A549 (cell line): ENCODE measurements at places on chromosomes 6 and 20.
A peak's percentile ranks its signal among the peaks of the same experiment; 100 is the strongest.

- no peak for DNase-seq
Observed at GRCh38 chr6:57209030-57209429, 13.1 kb downstream of the RAB23 start.

DNA sequence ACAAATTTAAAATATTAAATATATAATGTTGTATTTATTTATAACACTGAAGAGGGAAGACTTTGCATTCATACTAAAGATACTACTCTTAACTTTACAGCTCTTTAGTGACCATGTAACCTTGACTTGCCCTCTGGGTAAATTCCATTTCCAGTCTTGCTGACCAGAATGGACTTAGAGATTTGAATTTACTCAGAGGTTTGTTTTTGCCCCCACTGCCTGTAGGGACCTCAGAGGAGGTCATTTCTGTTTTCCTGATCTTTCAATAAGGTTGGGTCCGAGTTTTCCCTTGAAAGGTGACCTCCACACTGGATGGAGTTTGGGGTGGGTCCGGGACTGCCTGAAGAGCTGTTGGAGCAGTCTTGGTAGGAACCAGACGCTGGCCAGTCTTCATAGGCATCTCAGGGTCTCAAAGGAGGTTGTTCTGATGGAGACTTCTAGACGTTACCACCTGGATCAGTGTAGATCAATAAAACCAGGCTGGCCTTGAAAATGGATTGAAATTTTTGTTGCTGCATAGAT, 26.0 kb downstream of the DCBLD1 start:
- DNase-seq: no peak

DNA sequence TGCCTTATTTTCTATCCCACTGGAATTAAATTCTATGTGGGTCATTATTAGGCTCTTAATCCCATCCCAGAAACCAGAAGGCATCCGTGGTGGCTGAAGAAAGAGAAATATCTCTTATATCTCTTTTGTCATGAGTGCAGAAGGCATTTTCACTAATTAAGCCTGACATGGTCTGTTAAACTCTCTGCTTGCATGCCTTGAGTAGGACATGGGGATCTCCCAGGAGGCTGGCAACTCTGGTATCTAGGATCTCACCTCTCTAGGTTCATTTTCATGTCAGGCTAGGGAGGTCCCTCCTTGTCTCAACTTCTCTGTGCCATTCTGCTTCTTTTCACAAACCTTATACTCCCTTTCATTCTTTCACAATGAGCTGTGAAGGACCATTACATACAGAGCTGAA, 25.3 kb upstream of the GPR63 start:
- DNase-seq: no peak

DNA sequence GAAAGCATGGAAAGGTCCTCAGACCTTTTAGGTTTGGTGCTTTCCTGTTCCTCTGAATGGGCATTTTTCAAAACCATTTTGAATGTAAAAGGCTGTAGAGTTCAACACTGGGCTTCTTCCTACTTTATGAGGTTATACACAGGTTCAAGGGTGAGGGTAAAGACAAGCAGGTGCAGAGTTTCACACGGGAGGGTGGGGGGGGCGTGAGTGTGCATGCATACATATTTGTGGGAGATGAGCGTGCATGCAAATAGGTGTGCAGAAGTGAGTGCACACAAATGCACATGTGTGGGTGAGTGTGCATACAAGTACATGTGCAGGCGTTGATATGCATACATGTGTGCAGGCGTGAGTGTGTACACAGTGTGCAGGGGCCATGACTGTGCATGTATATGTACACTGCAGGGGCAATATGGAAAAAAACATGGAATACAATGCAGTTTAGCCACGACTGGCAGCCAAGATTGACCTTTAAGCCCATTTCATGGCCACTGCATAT, 183.1 kb downstream of the GMPR start:
- no peak for DNase-seq

GRCh38 chr20:48420176-48420575, 407.6 kb downstream of the PREX1 start:
- no peak for DNase-seq

DNA sequence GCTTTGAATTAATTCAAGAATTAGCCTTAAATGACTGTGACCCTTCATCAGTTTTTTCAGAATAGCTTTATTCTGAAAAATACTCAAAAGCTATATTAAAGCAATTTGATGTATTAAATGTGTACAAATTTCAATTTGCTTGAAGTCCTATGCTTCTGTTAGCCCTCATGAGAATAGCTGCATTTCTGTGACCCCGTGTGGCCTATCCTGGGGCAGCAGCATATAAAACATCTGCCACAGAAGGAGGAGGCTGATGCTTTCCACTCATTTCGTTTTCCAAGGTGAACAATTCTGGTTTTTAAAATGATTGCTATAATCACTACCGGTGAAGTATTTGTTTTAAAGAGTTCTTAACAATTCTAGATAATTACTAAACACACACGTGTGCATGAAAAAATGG, 360.3 kb downstream of the BTBD9 start:
- DNase-seq: no peak

GRCh38 chr6:34055223-34055933, 90.5 kb downstream of the GRM4 start:
- peak; percentile 68 for DNase-seq

DNA sequence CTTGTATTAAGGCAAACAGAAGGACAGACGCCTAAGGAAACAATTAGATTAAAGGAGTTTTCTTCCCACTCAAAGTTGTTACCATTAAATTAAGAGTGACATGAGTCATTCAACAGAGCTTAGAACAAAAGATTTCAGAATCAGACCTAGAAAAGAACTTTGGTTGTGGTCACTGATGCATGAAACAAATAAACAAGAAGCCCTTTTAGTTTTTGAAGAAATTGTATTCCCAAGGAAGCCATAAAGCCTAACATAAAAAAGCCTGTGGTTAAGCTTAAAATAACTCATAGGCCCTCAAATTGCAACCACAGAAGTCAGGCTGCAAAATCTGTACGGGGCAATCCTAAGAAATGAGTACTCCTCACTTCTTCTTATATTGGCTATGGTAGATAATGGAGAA, 17.9 kb upstream of the TRIM26 start:
- DNase-seq: no peak

GRCh38 chr20:44083220-44083933, 103.6 kb downstream of the JPH2 start:
- no peak for DNase-seq
